ENCODE measurements at places on chromosomes 4 and X.

DNA sequence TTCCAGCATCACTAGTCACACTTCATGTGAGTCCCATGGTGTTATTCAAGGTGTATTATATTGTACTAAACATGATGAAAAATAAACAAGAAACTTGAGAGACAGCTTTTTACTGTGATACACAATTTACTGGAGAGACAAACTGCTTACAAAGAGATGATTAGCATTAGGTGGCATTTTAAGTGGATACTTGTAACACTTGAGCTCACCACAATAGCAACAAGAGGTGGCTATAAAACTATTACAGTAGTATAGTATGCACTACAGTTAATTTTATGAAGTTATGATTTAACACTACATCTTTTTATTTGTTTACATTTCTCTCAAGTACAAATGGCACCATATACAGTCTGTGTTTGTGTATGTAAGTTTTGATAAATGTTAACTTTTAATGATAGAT, 246.6 kb downstream of the PARM1 start:
- no peak for DNase-seq

- no peak for DNase-seq
These were observed 124.1 kb upstream of the DDX3X start for GRCh38 chrX:41209853-41210252.

DNA sequence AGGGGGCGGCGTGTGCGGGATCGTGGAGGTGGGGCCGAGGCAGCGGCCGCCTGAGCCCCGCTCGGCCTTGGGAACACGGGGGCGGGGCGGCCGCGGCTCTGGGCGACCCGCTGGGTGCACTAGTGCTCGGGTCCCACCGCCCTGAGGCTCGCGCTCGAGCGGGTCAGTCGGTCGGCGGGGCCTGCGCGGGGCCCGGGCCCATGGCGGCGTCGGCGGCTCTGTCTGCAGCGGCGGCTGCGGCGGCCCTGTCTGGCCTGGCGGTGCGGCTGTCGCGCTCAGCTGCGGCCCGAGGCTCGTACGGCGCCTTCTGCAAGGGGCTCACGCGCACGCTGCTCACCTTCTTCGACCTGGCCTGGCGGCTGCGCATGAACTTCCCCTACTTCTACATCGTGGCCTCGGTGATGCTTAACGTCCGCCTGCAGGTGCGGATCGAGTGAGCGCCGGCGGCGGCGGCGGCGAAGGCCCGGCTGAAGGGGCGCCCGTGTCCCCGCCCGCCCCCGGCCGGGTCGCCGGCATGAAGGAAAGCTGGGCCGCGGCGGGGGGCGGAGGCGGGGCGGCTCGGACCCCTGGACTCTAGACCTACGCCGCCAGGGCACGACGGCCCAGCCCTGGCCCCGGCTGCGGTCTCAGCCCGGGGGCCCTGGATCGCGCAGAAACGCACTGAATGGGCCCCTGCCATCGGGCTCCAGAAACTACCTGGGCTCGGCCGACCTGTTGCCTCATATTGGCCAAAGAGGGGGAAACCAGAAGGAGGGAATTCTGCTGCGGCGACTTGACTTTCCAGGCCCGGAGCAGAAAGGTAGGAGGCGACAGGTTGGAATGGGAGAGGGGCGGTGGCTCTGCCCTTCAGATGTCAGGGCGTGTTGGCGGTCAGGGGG, at the start of gene SMIM10L2A:
TSS of gene SMIM10L2A (plus strand) at position 13 of the 878 bp plus-strand sequence. CDS start at position 201, 188 bp downstream.
- no peak for DNase-seq

DNA sequence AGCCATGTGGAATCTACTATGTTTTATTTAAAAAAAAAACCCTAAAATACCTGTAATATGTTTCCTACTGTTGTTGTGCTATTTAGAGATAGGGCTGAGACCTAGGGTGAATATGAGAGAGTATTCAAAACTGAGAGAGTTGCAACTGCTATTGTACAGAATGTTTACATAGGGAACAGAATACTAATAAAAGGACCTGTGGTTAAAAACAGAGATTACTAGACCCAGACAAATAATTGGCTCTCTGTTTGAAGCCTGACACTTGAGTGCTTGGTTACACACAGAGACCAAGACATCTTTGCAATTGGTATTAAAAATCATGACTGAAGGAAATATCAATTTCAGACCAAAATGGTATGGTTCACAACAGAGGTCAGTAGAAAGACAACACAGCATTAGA, 278.9 kb upstream of the GIMD1 start:
- no peak for DNase-seq

GRCh38 chr4:84341559-84341958, 157.5 kb downstream of the NKX6-1 start:
- no peak for DNase-seq

GRCh38 chr4:39750216-39750615, 52.3 kb downstream of the UBE2K start:
- no peak for DNase-seq

GRCh38 chr4:122898370-122899150, 23.8 kb downstream of the NUDT6 start:
- DNase-seq = no peak

DNA sequence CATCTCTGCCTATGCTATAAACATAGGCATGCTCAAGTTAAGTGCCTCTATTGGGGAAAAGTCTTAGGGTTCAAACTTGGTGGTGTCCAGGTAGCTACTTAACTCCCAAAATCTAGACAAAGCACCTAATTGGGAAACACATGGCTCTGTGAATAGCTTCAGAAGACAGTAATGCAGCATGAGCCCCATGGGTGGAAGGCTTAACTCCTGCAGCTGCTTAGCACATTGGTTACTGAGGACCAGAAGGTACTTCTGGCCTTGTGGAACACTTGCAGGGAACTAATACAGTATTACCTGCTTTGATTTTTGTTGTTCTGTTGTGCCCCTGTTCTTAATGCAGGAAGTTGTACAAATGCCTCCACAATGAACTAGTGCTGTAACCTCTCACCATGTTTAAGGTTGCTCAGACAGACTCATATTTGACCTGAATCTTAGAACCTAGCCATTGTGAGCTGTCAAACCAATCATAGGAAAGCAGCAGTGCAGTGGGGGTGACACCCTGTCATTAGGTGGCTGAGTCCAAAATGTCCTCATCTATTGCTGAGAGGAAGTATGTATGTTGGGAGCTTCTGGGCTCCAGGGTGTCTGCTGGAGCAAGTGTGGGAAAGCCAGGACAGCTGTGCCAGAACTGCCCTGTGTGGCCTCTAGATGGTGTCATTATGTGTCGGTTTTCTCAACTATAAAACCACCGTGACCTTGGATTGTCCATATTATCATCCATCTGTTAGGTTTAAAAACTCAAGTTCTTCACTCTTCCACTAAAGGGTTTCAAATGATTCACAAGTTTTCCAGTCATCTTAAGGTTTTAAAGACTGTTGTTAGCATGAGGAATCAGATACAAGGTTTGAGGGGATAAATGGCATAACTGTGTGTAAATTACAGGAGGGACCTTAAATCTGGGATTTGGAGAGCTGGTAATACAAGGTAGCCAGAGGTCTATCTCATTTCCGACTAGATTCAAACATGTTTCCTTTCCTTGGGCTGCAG, 69.9 kb upstream of the WDR1 start:
- DNase-seq = no peak

DNA sequence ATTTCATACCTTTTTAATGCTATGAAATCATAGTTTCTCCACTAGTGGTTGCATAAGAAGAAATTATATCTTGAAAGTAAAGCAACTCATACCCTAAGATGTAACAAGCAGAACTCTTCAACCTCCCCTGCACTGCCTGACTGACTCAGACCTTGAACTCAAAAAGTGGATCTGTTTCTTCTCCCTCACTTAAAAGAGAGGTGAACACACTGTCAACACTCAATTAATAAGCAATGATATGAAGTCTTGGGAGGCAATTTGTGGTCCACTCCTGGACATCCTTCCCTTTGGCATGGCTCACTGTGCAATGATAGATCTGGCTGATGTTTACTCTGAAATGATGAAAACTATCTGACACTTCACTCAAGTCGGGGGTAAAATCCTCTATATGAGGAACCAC, 282.0 kb upstream of the DKK2 start:
- no peak for DNase-seq

GRCh38 chrX:69362856-69363255, 141.3 kb upstream of the NALF2 start:
- no peak for DNase-seq

DNA sequence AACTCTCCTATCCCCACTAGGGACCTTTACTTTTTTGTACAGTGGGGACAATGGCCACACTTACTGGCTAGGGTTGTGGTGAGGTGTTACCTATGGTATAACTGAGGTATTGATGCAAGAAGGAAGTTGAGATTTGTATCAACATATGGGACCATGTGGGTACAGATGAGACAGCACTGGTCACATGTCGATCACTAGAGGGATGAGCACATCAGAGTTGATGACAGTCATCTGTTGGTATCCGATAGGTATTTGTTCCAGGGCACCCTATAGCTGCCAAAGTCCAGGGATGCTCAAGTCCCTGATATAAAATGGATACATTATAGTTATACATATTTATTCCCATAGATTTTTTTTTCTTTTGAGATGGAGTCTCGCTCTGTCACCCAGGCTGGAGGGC, 12.6 kb upstream of the SLC10A3 start:
- DNase-seq = no peak

- peak; percentile 66 for DNase-seq
These were observed 947 bp upstream of the RPL10 start for GRCh38 chrX:154396973-154397887.

DNA sequence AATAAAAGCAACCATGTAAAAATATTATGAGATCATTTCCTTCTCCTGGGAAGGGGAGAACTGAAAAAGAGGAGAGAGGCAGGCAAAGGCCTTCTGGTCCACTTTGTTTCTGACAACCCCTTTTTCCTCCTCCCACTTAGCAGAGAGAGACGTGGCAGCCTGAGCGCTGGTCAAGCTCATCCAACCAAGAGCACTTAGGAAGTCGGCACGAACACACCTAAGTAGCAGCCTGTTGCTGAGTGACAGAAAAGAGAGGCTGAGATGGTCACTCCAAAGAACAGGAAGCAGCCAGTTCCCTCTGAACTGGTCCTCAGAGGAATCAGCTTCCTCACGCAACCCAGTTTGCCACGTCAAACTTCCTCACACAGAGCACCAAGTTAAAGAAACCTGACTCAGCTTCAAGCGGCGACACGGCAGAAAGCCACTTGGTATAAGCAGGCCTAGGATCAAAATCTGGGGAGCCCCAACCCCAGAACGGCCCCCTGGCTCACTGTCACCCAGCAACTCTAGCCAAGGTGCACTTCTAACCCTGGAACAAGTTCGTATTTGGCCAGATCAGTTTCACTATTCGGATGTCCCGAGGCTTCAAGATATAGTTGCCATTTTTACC, 861 bp downstream of the SEC24D start:
- peak; percentile 34 for DNase-seq

GRCh38 chr4:168795346-168795745, 214.7 kb downstream of the CBR4 start:
- no peak for DNase-seq

DNA sequence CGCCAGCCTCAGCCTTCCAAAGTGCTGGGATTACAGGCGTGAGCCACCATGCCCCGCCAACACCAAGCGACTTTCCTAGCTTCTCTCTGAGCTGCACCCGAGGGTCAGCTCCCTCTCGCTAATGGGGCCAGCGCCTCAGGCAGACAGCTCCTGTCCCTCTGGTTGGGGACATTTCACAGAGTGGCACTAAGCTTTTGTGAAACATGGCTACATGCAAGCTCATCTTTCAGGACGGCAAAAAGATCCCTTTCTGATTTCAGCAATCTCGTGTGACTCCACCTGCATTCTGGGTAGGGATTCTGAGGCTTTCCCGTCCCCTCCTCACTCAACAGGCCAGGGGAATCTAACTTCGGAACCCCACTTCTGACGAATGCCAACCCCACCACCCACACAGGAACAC, 31.0 kb upstream of the C4orf50 start:
- no peak for DNase-seq

- no peak for DNase-seq
These were observed 84.3 kb upstream of the MAB21L2 start for GRCh38 chr4:150497612-150498011.

DNA sequence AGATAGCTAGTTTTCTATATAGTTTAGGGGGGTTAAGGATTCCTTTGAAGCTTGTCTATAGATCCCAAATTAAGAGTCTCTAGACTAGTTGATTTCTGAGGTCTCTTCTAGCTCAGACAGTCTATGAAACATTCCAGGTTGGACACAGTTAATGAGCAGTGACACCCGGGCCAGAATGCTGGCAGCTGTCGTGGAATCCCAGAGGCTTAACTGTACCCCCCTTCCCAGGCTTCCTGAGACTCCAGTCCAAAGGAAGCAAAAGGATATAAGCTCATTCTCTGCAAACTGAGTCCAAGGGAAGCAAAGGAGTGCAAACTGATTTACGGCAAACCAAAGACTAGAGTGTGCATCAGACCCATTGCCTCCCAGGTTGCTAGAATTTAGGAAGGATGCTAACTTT, 62.9 kb downstream of the DCX start:
- DNase-seq = no peak

Measured in stimulated activated CD4-positive, alpha-beta T cell treated with anti-CD3 and anti-CD28 coated beads, Interleukin-12 subunit alpha, Interleukin-12 subunit beta, amount 100 ng/mL, for 4 hours (primary cell).